HEK293T (cell line): ENCODE measurements at places on chromosomes 2 and 18.

GRCh38 chr2:64666810-64667438 lies 13.2 kb upstream of the SERTAD2 start:
- DNase-seq = no peak

DNA sequence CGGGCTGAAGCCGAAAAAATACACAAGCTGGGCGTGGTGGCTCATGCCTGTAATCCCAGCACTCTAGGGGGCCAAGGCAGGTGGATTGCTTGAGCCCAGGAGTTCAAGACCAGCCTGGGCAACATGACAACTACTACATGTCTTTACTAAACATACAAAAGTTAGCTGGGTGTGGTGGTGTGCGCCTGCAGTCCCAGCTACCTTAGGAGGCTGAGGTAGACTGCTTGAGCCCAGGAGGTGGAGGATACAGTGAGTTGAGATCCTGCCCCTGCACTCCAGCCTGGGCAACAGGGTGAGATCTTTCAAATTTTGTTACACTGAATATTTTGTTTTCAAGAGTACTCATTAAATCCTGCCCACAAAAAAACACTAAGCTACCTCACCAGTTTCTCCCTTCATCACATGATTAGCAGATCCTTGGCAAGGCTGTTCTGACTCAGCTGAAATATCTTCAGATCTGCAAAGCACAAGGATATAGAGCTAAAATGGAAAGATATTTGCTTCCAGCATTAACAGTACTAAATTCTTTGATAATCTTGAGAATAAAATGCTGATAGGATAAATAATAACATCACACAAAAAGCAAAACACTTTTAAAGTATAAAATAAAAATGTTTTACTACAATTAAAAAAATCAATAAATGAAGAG lies 28.2 kb upstream of the MCM6 start:
- DNase-seq = no peak

DNA sequence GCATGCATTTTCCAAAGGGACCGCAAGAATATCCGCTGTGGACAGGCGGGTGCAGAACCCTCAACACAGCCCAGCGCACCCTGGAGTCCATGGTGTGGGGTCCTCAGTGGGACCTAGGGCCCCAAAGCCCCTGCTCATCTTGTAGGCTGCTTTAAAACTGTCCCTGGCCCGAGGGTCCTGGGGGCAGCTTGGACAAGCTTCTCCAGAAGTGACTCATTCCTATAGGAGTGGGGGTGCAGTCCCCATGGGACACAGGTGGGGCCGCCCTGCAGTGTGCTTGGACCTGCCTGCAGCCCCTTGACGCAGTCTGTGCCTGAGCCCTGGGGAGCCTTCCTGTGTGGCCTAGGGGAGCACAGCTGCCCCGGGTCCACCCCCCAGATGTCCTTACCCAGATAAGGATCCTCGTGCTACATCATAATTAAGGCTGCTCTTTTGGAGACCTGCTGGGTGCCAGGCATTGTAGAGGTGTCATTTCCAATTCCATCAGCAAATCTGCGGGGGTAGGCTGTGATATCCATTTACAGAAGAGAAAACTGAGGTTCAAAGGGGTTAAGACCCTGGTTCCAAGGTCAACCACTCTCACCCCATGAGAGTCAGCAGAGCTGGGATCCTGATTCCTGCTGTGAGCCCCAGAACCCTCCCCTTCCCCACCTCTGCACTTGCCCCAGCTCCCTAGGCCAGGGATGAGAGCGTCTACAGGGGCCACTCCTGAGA lies 1.7 kb upstream of the HS6ST1 start:
- DNase-seq = no peak

- DNase-seq = no peak
These were observed 114.7 kb downstream of the RTP5 start for GRCh38 chr2:241984271-241984655.

- DNase-seq = no peak
These were observed 1012.8 kb upstream of the GYPC start for GRCh38 chr2:125643128-125643527.

DNA sequence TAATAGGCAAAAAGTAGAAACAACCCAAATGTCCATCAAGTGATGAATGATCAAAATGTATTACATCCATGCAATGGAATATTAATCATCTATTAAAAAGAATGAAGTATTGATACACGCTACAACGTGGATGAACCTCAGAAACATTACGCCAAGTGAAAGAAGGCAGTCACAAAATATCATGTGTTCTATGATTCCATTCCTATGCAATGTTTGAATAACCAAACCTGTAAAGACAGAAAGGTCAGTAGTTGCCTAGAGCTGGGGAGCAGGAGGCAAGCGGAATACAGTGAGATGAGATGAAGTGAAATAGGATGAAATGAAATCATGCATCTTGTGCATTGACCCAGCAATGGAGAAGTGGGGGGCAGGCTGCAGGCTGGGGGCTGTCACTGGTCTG lies 17.9 kb upstream of the COL6A3 start:
- DNase-seq = no peak

DNA sequence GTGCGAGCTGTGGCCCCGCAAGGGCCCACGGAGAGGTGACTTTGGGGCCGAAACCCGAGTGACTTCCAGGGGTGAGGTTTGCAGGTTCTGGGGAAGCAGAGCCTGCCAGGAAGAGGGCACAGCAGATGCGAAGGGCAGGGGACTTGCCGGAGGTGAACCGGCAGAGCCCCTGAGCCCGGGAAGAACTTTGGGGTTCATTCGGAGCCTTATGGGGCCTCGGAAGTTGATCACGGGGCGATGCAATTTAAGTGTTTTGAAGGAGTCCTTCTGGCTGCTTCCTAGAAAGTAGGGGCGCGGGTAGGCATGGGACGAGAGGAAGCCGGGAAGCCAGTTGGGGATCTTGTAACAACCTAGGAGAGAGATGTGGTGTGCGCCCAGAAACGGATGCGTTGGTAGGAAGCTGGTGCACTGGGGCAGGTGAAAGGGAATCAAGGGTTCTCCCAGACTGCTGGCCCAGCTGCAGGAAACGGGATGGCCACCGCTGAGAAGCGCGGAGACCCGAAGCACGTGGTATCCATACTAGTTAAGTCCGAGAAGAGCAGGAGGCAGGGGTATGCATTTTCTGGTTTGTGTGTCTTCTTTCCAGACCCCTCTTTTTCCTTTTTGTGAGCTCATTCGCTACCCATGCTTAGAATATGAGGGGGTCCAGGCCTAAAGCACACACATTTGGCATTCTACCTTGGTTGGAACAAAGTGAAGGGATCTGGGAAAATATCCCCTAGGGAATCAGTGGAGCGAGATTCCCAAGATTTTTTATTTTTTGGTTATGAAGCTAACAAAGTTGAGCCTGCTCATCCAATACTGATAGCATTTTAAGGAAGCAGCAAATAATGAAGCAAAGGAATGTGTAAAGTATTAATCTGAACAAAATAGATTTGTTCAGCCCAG lies 758 bp downstream of the SCLY start:
- DNase-seq = peak; percentile 36

GRCh38 chr2:142907653-142908052 lies 30.2 kb downstream of the KYNU start:
- no peak for DNase-seq

DNA sequence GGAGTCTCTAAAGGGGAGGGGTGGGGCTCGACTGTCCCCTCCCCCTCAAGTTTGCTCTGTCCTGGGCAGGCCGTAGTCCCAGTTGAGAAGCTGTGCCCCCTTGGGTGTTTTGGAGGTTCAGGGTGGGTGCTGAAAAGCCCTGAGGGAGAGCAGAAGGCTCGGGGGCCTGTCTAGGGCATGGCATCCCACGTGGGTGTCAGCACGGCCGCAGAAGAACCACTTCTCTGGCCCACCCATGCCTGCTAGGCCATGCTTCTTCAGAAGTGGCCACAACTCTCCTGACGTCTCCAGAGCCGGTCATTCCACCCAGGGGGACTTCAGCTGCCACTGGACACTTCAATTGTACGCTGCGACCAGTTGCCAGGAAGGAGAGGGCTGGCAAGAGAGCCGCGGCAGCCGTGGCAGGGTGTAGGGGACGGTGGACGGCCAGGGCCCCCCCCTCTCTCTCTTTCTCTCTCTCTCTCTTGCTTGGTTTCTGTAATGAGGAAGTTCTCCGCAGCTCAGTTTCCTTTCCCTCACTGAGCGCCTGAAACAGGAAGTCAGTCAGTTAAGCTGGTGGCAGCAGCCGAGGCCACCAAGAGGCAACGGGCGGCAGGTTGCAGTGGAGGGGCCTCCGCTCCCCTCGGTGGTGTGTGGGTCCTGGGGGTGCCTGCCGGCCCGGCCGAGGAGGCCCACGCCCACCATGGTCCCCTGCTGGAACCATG lies at the start of gene INPP5D:
INPP5D (plus strand) TSS at position 546 of the 704 bp plus-strand sequence; CDS start at position 683, 137 bp downstream.
- DNase-seq = no peak

GRCh38 chr2:26355038-26355995 lies 8.7 kb upstream of the ADGRF3 start:
- DNase-seq = peak; percentile 55

DNA sequence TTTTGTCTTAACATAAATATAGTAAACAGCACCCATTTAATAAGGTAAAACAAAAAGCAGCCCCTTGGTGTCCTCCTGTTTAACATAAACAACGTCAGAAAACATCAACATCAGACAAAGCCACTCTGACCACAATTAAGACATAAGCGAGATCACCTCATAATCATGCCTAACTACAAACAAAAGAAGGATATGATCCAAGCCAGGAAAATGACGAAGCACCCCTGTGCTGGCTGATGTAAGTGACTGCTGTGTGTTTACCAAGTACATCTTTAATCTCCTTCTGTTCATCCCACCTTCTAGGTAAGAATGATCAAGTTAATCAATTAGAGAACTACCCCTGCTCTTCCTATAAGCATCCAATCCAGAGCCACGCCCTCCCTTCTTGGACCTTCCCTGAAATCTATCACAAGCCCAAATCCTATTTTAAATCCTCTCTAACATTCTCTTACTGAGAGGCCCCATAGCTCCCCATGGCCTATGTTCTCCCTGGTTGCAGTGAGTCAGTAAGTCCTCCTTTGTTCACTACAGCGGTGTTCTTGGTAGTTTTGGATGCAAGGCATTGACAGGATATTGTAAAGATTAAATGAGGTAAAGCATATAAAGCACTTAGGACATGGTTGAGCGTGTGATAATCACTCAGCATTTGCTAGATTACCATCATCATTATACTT lies 424.2 kb downstream of the TSN start:
- DNase-seq = no peak

- no peak for DNase-seq
These were observed 363.1 kb downstream of the DSC3 start for GRCh38 chr18:30679285-30679930.

- DNase-seq = no peak
These were observed 151.2 kb upstream of the BARD1 start for GRCh38 chr2:214960677-214961076.

GRCh38 chr18:74916773-74917393 lies 292.1 kb downstream of the PTGR3 start:
- DNase-seq = no peak

DNA sequence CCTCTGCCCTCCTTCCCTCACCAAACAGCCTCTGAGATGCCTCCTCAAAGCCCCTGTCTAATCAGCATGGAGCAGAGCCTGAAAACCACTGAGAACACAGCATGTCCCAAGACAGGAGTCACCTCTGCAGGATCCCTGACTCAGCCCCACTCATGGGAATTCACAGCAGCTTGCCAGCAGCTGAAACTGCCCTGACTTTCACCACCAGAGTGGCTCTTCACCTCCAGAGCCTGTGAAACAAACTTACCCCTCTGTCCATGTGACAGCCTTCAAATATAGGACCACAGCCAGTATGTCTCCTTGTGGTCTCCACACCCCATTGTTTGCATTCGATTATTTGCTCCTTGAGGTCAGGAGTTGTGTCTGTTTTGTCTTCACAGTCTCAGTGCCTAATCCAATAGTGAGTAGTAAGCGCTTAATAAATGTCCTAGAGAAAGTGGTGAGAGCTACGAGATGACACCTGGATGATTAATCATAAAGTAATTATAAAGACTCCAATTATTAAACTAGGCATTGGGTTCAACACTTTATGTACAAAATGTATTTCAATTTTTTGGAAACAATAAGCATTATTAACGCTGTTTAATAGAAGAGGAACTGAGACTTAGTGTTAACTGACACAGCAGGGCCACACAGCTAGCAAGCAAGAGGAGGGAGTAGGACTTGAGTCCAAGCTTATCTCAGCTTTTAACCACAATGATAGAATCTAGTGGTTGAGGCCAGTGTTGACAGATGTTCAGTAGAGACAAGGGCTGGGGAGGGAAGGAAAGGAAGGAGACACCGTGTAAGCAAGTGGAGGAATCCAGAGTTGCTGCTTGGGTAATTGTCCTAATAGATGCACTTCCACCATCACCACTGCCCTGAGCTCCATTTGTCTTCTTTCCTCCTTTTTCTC lies 358.7 kb upstream of the TNP1 start:
- DNase-seq = no peak

- DNase-seq = no peak
These were observed 144.7 kb upstream of the STK17B start for GRCh38 chr2:196316050-196316430.

GRCh38 chr18:25592804-25593360 lies 240.9 kb upstream of the ZNF521 start:
- no peak for DNase-seq

DNA sequence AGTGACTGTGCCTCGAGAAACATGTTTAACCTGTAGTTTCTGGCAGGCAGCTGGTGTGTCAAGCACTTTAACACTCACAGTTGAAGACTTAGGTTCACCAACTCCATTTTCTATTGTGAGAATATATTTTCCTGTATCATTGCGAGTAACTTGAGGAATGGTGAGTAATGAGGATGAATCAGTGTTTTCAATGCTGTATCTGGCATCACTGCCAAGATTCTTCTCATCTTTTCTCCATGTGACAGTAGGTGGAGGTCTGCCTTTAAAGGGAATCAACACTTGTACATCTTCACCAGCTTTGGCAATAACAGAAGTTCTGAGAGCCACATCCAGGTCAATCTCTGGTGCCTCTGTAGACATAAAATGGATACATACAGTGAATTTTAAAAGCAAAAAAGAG lies 72.8 kb downstream of the PLEKHA3 start:
- no peak for DNase-seq
